ENCODE measurements at places on chromosomes 13 and 19.

DNA sequence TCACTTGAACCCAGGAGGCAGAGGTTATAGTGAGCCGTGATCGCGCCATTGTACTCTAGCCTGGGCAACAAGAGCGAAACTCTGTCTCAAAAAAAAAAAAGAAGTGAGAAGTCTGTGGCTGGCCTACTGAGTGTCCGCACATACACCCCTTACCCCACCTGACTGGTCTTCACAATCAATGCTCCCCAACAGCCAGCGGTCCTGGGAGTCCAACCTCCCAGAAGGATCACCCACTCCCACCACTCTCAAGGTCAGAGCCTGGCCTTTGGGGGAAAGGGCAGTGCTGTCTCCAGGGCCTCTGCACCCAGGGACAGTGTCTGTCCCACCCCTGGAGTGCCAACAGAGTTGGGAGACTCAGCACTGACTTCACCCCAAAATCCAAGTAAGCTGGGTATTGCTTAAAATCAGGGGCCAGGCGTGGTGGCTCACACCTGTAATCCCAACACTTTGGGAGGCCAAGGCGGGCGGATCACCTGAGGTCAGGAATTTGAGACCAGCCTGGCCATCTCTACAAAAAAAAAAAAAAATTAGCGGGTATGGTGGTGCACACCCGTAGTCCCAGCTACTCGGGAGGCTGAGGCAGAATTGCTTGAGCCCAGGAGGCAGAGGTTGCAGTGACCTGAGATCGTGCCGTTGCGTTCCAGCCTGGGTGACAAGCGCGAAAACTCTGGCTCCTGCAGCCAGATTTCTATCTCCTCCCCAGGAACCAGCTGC lies 2.3 kb upstream of the CD320 start:
- DNase-seq = no peak

DNA sequence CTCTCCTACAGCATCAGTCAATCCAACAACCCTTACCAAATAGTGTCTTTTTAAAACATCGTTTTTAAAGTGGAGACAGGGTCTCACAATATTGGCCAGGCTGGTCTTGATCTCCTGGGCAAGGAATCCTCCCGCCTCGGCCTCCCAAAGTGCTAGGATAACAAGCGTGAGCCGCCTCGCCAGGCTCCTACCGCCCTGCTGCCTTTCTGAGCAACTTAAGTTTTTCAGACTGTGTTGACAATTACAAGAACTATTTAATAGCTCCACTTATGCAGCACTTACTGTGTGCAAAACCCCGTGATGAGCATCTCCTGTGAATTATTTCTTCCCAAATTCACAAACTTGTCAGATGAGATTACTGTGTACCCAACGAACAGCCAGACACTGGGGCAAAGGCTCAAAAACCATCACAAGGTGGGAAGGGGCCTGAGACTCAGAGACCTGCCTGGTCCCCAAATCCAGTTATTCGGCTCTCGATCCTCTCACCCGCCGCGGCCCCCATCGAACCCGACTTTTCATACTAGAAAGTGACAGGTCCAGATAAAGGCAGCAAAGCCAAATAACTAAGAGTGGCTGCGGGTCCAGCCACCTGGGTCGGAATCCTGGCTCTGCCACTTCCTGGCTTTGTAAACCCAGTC lies 581 bp downstream of the RPL18 start:
- DNase-seq = no peak

- DNase-seq = no peak
Measured at GRCh38 chr13:70729369-70729768, 621.1 kb upstream of the KLHL1 start.

- DNase-seq = no peak
Measured at GRCh38 chr13:105466376-105466775, 1069.1 kb downstream of the EFNB2 start.

DNA sequence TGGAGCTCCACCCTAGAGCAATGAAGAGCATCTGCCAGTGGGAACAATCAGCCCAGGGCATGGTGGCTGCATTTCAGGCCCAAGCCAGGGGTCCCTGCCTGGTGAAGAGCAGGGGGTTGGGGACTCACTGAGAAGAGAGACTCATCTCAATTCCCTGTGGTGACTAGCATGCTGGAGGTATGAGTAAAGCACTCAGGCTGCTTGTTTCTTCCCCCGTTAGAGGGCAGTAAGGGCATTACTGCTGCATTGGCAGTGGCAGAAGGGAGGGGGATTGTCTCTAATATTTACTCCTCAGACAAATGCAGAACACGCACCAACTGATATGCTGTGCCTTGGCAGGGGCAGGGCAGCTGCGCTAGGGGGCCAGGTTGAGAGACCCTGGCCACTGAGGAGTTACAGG lies 329.1 kb downstream of the SLITRK5 start:
- no peak for DNase-seq

Data from GF-D8 (cell line).